Adipocyte (in vitro differentiated cells): ENCODE measurements at places on chromosomes 6 and 20.

DNA sequence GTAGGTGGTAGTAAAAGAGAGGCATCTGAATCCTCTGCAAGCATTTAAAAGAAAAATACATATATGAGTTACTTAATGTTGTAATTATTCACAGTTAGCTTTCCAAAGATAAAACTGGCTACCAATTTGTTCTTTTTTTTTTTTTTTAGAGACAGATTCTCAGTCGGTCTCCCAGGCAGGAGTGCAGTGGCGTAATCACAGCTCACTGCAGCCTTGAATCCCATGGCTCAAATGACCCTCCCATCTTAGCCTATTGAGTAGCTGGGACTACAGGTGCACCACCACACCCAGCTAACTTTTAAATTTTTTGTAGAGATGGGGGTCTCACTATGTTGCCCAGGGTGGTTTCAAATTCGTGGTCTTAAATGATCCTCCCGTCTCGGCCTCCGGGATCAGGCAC lies 36.5 kb downstream of the SGK1 start:
- DNase-seq = no peak

- DNase-seq = no peak
These were observed 7.8 kb upstream of the RUNX2 start for GRCh38 chr6:45320349-45320748.

- DNase-seq = no peak
These were observed 80.2 kb downstream of the CAP2 start for GRCh38 chr6:17473554-17473953.

DNA sequence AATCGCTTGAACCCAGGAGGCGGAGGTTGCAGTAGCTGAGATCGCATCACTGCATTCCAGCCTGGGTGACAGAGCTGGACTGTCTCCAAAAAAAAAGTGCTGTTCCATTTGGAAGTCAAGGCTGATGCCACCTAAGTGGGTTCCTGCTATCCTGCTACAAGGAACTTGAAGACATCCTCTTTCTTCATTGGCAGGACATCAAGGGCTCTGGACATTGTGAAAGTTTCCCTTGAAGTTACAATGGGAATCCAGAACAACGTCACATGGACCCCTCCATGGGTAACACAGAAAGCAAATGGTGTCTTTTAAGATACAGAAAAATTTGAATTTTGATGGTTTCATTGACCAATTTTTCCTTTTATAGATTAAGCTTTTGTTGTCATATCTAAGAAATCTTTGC lies 15.5 kb upstream of the ITCH start:
- no peak for DNase-seq

DNA sequence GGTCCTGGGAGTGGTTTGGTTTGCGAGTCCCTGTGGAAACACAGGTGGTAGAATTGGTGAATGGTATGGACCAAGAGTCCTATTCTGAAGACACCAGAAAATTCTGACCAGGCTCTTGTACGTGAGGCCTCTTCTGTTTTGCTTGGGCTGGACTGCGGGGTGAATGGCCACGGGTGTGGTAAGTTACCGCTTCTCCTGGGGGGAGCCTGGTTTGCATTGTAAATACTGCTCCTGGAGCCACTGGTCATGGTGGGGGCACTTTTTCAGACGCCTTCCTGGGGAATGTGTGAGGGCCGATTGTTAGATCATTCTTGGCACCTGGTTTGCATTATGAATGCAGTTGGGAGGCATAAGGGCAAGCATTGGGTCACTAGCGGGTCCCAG lies 25.4 kb upstream of the EPB41L1 start:
- DNase-seq = no peak

DNA sequence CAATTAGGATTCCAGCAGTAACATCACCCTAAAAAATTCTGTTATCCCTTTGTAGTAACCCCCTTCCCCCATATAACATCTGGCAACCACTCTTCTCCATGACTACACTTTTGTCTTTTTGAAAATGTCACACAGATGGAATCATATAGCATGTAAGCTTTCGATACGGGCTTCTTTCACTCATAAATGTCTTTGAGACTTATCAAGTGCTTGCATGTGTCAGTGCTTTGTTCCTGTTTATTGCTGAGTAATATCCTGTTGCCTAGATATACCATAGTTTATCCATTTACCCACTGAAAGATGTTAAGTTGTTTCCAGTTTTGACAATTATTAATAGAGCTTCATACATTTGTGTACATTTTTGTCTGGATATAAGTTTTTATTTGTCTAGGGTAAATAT lies 10.4 kb upstream of the SNPH start:
- DNase-seq = no peak

GRCh38 chr6:45512717-45513116 lies 135.0 kb upstream of the SUPT3H start:
- no peak for DNase-seq

GRCh38 chr6:23365732-23366131 lies 760.3 kb upstream of the NRSN1 start:
- DNase-seq = no peak

- no peak for DNase-seq
These were observed 177.2 kb upstream of the RNF24 start for GRCh38 chr20:4192378-4193068.

GRCh38 chr6:1758076-1758679 lies 148.5 kb downstream of the FOXC1 start:
- DNase-seq = no peak

- no peak for DNase-seq
These were observed 64.0 kb downstream of the QRSL1 start for GRCh38 chr6:106693418-106693817.

- DNase-seq = no peak
These were observed 161.6 kb downstream of the QRSL1 start for GRCh38 chr6:106790935-106791334.

DNA sequence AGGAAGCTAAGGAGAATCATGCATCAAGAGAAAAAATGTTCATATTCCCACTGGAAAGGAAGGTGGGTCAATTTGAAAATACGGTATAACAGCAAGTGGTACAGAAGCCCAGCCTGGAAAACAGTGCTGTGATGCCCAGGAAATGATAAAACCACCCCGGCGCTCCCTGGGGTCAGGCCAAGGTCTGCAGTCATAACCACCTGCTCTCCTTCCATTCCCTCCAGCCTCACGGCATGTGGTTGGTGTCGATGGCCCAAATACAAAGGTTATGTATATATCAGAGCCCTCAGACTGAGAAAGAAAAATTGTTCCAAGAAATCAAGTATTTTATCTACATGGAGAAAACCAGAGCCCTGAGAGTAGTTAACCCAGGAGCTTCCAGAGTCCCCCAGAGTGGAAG lies 208.1 kb upstream of the CDYL start:
- DNase-seq = no peak

GRCh38 chr6:117613920-117614560 lies 11.7 kb upstream of the GOPC start:
- peak; percentile 52 for DNase-seq

DNA sequence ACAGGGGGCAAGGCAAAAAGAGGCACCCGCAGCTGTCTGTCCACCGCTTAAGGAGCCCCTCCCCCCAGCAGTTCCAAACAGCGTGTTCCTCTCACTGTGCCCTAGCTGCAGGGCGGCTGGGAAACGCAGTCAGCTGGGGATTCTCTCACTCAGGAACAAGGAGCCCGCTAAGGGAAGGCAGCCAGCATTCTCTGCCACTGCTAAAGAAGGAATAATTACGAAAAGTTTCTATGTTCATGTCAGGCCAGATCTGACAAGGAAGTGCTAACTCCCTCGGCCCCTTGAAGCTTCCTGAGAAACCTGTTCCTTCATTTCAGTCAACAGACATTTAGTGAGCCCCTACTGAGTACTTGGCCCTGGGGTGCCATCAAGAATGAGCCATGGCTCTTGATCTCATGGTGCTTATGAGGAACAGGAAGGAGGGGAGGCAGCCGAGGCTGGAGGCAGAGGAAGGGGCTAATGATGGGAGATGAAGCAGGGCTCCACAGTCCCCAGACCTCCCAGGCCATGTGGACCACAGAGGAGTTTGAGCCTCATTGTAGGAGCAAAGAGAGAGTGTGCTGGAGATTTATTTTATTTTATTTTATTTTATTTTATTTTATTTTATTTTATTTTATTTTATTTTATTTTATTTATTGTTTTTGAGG lies 101.7 kb upstream of the PMEPA1 start:
- no peak for DNase-seq

DNA sequence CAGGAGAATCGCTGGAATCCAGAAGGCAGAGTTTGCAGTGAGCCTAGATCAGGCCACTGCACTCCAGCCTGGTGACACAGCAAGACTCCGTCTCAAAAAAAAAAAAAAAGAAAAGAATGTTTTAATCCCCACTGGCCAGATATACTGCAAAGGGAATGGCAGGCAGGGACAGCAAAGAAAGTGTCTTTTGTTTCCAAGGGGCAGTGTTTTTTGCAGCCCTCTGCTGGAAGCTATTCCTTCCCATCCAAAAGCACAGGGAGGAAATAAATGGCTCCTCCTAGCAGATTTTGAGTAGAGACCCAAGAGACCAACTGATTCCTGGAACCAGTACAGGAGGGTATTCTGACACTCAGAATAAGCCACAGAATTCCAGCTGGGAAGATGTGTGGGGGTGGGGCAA lies 112.5 kb upstream of the STMND1 start:
- DNase-seq = no peak

- no peak for DNase-seq
These were observed 44.1 kb upstream of the TGM2 start for GRCh38 chr20:38209054-38209675.

- DNase-seq = no peak
These were observed 6.5 kb upstream of the HCRTR2 start for GRCh38 chr6:55167860-55168259.

DNA sequence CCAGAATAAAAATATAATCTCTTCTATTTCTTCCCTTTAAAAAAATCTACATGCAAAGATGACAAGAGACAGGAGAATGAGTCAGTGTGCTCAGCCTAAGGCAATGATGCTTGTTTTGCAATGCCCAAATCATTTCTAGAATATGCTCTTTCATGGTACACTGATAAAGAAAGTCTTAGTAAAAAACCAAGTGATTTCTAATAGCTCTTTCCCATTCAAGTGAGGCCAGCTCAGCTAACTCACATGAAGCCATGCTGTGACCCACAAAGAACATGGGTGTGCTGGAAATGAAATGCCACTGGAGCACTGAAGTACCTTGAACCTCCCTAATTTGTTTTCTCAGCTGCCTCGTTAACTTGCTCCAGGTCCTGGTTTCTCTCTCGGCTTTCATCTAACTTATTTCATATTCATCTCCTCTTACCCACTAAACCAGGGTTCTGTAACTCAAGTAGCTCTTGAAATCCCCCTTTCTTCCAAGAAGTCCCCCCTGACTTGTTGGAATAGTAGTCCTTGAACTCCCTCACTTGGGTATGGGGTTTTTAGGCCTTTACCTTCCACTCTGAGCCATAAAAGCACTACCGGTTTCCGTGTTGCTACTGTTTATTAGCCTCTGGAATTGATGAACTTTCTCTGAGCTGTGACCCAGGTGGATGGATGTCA lies 92.7 kb downstream of the IRF4 start:
- DNase-seq = peak; percentile 80

- DNase-seq = peak; percentile 90
These were observed 114.5 kb downstream of the RNF144B start for GRCh38 chr6:18501663-18502013.

GRCh38 chr6:36908747-36909146 lies 23.0 kb downstream of the C6orf89 start:
- DNase-seq = no peak

DNA sequence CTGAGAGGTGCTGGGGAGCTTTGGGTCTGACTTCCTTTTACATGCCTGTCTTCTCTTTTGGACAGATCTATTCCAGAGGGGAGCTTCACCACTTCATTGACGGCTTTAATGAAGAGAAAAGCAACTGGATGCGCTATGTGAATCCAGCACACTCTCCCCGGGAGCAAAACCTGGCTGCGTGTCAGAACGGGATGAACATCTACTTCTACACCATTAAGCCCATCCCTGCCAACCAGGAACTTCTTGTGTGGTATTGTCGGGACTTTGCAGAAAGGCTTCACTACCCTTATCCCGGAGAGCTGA lies 13.1 kb downstream of the PRDM1 start:
- no peak for DNase-seq

- DNase-seq = no peak
These were observed 230.0 kb downstream of the TTLL2 start for GRCh38 chr6:167554854-167555253.

- no peak for DNase-seq
These were observed 45.6 kb upstream of the BEND6 start for GRCh38 chr6:56909115-56909907.

GRCh38 chr20:62310757-62311121 lies 7.9 kb downstream of the ADRM1 start:
- DNase-seq = no peak

DNA sequence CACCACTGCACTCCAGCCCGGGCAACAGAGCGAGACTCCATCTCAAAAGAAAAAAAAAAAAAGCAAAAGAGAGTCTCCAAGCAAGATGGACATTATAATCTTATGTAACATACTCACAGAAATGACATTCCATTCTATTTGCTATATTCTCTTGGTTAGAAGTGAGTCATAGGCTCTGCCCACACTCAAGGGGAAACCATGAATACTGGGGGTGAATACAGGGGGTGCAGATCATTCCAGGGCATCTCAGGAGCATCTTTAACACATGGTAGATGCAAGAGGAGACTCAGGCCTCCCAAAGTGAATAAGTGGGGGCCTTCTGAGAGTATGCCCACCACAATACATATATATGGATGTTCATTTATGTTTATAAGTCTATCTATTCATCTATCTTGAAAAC lies 18.3 kb upstream of the RANBP9 start:
- DNase-seq = peak; percentile 46
